Amniotic stem cell (primary cell): ENCODE measurements at places on chromosomes 1 and 21.

GRCh38 chr1:10791105-10791951 lies 5.1 kb downstream of the CASZ1 start:
- DNase-seq: no peak

GRCh38 chr1:15424146-15424667 lies 14.0 kb upstream of the CTRC start:
- no peak for DNase-seq

DNA sequence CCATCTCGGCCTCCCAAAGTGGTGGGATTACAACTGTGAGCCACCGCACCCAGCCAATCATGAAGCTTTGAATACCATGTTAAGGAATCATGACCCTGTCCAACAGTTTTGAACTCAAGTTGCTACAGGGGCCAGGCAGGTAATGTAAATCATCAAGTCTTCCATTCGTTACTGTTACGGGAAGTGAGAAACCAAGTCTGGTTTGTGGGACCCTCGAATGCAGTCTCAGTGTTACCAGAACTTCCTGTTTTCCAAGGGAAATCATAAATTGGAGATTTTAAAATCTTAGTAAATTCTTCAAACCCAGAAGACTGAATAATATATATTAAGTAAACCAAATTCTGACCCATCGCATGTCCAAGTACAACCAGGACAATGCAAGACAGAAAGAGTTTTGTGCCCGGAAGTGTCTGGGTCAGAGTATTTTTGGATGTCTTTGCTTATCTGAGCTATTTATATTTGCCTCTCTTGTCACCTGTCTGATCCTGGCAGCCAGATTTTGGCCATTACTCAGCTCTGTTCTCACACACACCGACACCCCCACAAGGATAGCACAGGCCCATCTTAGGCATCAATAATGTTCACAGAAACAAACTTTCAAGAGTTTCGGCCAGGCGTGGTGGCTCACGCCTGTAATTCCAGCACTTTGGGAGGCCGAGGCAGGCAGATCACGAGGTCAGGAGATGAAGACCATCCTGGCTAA lies 8.8 kb downstream of the ATP5IF1 start:
- DNase-seq: no peak

- no peak for DNase-seq
Observed at GRCh38 chr1:110203021-110203661, 7.0 kb upstream of the KCNC4 start.

DNA sequence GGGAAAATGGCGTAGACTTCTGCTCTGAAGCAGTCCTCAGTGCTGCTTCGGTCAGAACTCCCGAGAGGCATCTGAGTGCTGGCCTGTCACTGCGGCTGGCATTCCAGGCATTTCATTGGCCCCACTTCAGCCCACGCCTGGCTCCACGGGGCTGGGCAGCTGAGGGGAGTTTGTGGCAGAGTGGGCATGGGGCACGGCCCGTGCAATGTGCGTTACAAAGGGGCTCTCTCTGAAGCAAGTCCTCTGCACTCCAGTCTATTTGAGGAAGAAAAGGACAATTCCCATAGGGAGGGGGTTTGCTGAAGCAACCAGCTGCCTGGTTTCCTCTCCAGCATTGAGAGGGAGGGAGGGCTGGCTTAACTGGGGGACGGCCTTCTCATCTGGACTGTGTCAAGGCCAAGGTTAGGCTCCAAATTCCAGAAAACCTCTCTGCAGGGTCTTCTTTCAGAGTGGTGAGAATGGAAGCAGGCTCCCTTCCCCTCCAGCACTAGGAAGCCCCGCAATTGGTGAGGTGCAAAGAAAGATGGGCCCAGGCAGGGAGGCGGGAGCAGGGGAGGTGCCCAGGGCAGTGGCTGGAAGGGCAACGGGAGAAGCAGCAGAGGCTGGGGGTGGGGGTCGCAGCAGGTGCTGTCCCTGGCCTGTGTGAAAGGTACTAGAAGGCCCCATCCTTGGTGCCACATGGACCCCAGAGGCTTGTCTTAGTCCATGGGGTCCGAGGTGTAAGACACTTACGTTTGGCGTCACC lies 21.1 kb upstream of the GPR157 start:
- DNase-seq: no peak

DNA sequence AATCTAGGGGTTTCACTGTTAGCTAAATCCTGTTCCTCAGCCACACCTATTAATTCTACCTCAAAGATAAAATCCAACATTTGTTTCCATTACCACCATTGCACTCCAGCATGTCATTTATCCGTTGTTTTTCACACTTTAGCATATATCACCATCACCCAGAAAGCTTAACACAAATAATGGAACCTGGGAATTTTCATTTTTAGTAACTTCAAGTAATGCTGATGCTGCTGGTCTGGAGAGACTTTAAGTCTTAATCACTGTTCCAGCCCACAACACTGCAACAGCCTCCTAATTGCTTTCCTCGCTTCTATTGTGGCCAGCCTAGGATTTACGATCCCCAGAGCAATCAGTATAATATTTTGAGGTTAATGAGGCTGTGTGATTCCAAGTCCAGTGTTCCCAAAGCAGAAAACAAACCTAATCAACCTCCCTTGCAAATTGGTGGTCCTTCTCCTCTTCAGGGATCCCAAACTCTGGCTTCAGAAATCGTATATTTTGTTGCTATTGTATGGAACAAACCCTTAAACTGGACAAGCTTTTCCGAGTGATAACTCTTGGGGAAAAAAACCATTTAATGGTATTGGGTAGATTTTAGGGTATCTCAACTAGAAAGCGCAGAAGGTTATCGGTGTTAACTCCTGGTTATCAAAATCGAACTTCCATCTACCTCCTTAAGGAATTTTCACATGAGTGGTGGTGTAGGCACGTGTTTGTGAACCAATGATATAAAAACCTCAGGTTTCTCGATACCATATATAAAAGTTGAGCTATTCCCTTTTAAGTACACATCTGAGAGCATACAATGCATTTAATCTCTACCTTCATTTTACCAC lies 50.0 kb upstream of the BOLA1 start:
- no peak for DNase-seq

DNA sequence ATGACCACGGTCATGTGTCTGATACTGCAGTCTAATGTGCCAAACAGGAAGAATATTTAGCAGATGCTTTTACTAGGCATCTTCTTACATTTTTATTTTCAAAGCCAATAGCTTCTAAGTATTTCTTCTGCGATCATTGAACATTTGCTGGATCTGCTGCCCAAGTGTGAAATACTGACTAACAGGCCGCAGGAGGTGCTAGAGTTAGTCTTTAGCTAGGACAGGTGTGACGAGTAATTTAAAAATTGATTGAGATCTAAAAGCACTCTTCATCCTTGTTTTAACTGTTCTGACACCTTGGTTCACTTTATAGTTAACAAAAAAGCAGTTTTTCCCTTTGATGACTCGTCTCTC lies 748 bp upstream of the FAM78B start:
- DNase-seq: no peak
